ENCODE measurements at places on chromosomes 4 and X.

- DNase-seq: no peak
Observed at GRCh38 chr4:74838746-74839370, 44.5 kb upstream of the BTC start.

DNA sequence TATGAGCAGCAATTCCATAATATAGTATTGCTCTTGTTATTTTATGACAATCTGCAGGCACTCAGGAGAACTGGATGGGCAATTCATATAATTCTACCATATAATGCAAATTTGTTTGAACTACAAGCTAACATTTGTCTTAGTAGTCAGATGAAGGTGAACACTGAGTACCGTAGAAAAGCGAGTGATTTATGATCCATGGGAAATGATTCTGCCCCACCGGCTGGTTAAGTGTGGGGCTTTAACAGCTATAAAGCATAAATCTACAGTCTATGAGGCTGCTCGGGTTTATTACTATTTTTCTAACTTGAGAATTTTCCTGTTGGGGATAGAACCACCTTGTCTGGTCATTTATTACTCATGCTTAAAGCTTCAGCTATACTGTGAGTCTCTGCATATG lies 275.5 kb downstream of the PCDH10 start:
- no peak for DNase-seq

DNA sequence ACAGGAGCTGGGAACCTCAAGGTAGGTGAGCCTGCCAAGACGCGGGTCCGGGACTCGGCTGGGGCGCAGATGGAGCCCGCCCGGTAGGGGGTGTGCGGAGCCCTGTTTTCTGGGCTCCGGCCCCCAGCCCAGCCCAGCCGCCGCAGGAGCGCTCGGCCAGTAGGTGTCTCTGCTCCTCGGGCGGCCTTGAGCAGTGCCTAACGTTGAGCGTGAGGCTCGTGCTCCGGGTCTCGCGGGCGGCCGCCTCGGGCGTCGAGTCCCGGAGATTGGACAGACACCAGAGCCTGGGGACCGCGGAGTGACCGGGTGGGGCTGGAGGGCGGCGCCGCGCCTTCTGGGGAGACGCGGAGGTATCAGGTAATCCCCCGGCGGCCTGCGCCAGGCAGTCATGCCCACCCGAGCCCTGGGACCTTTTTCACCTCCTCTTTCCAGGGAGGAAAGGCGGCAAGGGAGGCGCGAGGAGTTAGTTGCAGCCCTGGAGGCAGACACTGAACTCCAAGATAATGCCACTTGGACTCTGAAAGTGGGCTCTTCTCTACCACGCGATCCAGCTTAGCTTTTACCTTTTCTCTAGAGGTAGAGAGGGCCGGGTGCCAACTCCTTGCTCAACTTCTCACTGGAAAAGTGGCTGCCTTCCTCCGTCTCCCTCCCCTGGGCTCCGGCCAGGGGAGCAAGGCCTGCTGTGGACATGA lies 14.5 kb upstream of the FGG start:
- no peak for DNase-seq

- DNase-seq: no peak
Observed at GRCh38 chrX:16796298-16796697, 10.0 kb downstream of the TXLNG start.

DNA sequence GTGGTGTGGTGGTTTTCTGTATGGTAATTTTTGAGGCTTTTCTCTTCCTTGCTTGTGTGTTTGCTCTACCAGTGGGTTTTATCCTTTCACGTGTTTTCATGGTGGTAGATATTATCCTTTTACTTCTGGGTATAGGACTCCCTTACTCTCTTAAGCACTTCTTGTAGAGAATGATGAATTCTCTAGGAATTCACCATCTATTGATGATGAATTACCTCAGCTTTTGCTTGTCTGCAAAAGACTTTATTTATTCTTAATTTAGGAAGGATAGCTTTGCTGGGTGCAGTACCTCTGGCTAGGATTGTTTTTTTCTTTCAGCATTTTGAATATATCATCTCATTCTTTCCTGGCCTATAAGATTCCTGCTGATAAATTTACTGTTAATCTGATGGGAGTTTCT lies 415.3 kb downstream of the PDGFC start:
- DNase-seq: no peak

- DNase-seq: no peak
Observed at GRCh38 chrX:136810493-136810892, 29.8 kb upstream of the ARHGEF6 start.

GRCh38 chr4:187236209-187236890 lies 512.7 kb upstream of the FAT1 start:
- DNase-seq: no peak

GRCh38 chrX:28595346-28595745 lies 8.1 kb downstream of the IL1RAPL1 start:
- no peak for DNase-seq

- DNase-seq: no peak
Observed at GRCh38 chrX:135596495-135596894, 76.0 kb downstream of the INTS6L start.

DNA sequence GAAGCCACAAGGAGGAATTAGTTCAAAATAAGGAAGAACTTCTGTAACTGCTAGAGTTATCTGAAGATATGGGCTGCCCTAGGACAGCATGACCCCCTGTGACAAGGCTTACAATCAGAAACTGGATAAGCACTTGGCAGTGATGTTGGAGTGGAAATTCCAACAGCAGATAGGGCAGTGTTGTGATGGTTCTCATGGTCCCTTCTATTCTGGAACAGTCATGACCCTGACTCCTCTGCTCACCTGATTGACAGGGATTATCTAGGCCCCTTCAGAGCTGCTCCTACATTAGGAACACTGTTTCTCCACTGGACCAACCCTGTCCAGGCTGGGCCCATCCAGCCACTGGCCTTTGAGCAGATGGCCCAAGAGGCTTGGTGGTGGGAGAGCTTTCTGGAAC lies 17.9 kb downstream of the NALF2 start:
- no peak for DNase-seq

DNA sequence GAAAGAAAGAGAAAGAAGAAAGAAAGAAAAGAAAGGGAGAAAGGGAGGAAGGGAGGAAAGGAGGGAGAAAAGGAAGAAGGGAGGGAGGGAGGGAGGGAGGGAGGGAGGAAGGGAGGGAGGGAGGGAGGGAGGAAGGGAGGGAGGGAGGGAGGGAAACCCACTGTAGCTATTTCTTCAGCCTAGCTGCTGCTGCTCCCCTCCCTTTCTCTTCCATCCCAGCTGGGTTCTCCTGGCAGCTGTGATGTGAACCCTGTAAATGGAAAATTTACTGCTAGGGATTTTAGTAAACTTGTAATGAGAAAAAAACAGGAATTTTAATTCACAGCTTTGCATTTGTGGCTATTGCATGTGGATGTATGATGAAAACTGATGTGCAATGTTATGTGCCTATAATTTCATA lies 8.0 kb downstream of the NR0B1 start:
- no peak for DNase-seq

DNA sequence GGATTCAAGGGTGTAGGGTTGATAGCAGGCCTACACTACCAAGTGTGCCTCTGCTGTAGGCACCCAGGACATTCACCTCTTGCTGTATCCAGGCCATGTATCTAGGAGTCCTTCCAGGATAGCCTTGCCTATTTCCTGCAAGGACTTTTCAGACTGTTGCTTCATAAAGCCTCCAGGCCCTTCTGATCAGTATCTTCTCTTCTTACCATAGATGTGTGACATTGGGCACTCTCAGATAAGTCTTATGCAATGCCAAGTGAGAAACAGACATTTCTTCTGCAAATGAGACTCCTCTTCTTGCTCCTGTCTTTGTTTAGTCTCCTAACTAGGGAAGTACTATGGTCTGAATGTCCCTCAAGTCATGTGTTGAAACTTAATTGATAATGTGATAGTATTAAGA lies 386.8 kb downstream of the ANKRD50 start:
- no peak for DNase-seq

- DNase-seq: no peak
Observed at GRCh38 chr4:74969507-74970474, 36.9 kb downstream of the PARM1 start.

GRCh38 chr4:159777689-159778088 lies 674.8 kb downstream of the RAPGEF2 start:
- no peak for DNase-seq
